ENCODE measurements at places on chromosomes 1 and 21. TPM values are rescaled to one million over a fixed set of nuclear protein-coding genes. Genes with fewer than 3 reads are reported as not detected.

Gene LMX1A
- not detected for total RNA-seq

Gene SELL
- 0.15 TPM for total RNA-seq

Gene BRINP3
- total RNA-seq: not detected

Gene SAMD11
- 11.1 TPM for total RNA-seq

Gene FCMR
- total RNA-seq: not detected

Gene SPATA45
- not detected for total RNA-seq

Gene CA14
- total RNA-seq: not detected

Gene CFAP141
- total RNA-seq: not detected

Gene KCNE1
- total RNA-seq: 0.29 TPM

Gene CAMSAP2
- total RNA-seq: 31.1 TPM

Gene CSDE1
- 886 TPM for total RNA-seq

Gene LRRC38
- not detected for total RNA-seq

Gene PROX1
- total RNA-seq: under 0.01 TPM

Gene TAS1R1
- total RNA-seq: not detected

Gene PHLDA3
- total RNA-seq: 99.2 TPM

Gene GPR3
- total RNA-seq: not detected

Gene OR2T35
- not detected for total RNA-seq

Gene TMEM51
- total RNA-seq: 8.3 TPM

Gene MUL1
- total RNA-seq: 33.2 TPM

Gene KRTAP7-1
- total RNA-seq: not detected

Gene SPRR4
- total RNA-seq: not detected

Gene TMCO4
- 27.5 TPM for total RNA-seq

Gene FMN2
- total RNA-seq: 13.8 TPM

Gene PER3
- 9.6 TPM for total RNA-seq

Gene JAM2
- total RNA-seq: 1.5 TPM

Gene MROH7
- total RNA-seq: 0.50 TPM

Gene AGPAT3
- total RNA-seq: 61.7 TPM

Gene TNFRSF9
- total RNA-seq: 0.17 TPM

Gene VWA1
- total RNA-seq: 9.6 TPM

Gene TRIM45
- total RNA-seq: 7.3 TPM

Gene SPOCD1
- 76.4 TPM for total RNA-seq

Gene UTS2
- total RNA-seq: not detected

Gene ERICH3
- total RNA-seq: not detected

Gene SLC25A44
- total RNA-seq: 7.7 TPM

Gene DYRK3
- 31.7 TPM for total RNA-seq

Gene MPL
- not detected for total RNA-seq

Gene CELA3B
- total RNA-seq: not detected

Gene LCE1E
- total RNA-seq: not detected

Gene PTPRC
- not detected for total RNA-seq

Gene TNFSF4
- total RNA-seq: 0.87 TPM

Gene DNAJC6
- 0.83 TPM for total RNA-seq

Gene LCE2A
- total RNA-seq: not detected

Gene DSCAM
- total RNA-seq: not detected

Gene RHOC
- 506 TPM for total RNA-seq

Gene WNT9A
- total RNA-seq: 3.5 TPM

Gene RAB25
- not detected for total RNA-seq

Gene RNPC3
- total RNA-seq: 6.1 TPM

Gene LCE1A
- total RNA-seq: not detected

Measured in smooth muscle cell of trachea (primary cell).